ENCODE measurements at places on chromosomes 2 and 18.

GRCh38 chr2:70161069-70161534, 29.7 kb downstream of the C2orf42 start:
- DNase-seq = no peak

GRCh38 chr18:5853253-5853652, 42.1 kb downstream of the TMEM200C start:
- DNase-seq = no peak

DNA sequence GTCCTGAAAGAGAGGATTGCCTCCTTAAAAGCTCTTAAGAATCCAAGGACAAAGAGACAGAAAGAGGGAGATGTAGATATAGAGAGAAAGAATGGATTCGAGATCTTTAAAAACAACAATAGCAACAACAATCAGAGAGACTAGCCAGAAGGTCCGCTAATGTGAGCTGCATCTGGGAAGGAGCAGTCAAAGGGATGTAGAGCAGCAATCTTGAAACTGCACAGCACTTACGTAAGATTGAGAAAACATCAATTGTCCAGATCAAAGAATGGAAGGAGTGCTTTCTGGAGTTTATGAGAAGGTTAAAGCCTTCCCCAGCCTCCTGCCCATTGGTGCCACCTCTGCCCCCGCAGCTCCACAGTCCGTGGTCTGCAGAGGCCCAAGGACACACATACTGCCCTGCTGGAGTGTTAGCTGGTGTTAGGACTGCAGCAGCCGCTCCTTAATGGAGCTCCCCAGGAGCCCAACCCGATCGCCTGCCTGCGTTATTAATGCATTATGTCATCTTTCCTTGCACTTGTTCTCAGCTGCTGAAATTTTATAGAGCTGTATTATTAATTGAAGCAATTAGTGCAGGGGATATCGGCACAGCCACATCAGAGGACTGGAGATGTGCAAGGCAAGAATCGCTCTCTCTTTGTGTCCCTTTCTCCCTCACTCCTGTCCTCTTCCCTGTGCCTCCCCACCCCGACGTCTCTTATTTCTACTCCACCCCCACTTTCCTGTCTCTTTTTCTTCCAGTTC, 94.2 kb upstream of the STPG4 start:
- no peak for DNase-seq

- DNase-seq = no peak
Measured at GRCh38 chr2:59745085-59745484, 808.4 kb downstream of the BCL11A start.

GRCh38 chr18:8424917-8425725, 184.1 kb upstream of the RAB12 start:
- no peak for DNase-seq

GRCh38 chr2:167192833-167193232, 304.6 kb downstream of the XIRP2 start:
- DNase-seq = no peak

- no peak for DNase-seq
Measured at GRCh38 chr18:39675368-39675767, 2109.8 kb upstream of the CELF4 start.

GRCh38 chr2:173028141-173028540, 47.5 kb upstream of the MAP3K20 start:
- DNase-seq = no peak

GRCh38 chr2:46173636-46174250, 123.5 kb upstream of the EPAS1 start:
- no peak for DNase-seq

GRCh38 chr2:1688161-1688560, 56.2 kb downstream of the PXDN start:
- no peak for DNase-seq

DNA sequence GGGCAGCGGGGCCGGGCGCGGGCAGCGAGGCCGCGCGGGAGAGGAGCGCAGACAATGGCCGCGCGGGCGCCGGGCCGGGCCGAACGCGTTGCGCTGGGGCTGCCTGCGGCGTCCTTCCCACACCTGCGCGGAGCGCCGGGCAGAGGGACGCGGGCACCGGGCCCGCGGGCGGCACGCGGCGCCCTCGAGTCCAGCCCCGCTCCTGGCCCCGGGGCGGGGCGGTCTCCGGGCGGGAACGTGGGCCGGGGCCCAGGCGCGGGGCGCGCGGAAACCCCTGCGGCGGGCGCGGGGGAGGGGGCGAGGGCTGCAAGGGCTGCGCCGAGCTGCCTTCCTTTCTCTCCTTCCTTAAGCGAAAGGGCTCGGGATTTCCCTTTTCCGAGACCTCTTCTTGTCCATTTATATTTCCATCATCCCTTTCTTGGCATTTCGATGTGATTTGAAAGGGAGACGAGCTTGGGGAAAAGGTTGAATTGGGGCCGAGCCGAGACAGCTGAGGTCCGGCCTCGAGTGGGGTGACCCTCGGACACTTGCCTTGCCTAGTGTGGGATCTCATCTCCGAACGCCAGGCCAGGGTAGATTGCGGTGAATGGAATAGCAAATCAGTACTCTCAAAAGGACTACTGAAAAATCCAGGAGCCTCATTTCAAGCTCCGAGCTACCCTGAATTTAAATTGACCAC, 676 bp downstream of the KLHL23 start:
- DNase-seq = peak; percentile 14
